Stimulated activated CD4-positive, alpha-beta T cell treated with anti-CD3 and anti-CD28 coated beads, Interleukin-4, amount 100 ng/mL, for 4 hours (primary cell): ENCODE measurements at places on chromosomes 4 and X.

GRCh38 chr4:68349279-68349648 lies 626 bp downstream of the YTHDC1 start:
- no peak for DNase-seq

GRCh38 chr4:945274-946102 lies 13.2 kb downstream of the TMEM175 start:
- DNase-seq = no peak

GRCh38 chr4:4529392-4529791 lies 12.5 kb downstream of the STX18 start:
- no peak for DNase-seq

GRCh38 chrX:11702965-11703631 lies 37.4 kb upstream of the ARHGAP6 start:
- DNase-seq = no peak

GRCh38 chr4:68287704-68288392 lies 42.4 kb upstream of the TMPRSS11B start:
- DNase-seq = no peak

DNA sequence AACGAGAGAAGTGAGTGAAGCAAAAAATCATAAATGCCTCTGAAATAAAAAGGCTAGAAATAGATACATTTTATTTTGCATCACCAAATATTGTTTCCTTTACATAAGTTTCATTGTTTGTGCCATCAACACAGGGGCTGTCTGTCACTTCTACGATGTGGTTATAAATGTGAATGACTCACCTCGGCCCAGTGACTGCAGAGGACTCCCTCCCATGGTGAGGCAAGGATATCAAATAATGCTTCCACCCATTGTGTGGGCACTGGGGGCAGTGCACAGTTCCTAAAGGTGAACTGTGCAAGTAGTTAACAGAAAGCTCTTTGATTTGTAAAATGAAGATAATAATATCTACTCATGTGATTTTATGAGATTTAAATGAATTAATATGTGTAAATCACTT lies 230.3 kb upstream of the NEIL3 start:
- DNase-seq = no peak

DNA sequence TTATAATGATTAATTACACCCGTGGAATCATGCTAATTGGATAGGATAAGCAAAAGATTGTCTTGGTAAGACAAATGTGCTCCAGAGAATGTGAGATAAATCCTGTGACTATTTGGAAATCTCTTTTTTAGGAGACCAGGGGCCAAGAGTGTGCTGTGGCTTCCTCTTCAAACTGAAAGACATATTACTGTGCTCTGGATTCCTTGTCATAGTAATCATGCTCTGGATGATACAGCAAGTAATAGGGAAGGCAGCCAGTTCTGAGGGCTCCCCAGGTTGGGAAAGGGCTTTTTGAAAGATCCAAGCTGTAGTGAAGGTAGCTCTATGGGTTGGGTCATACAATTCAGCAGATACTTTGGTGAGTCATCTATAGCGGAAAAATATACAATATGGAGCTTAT lies 600.5 kb downstream of the PCDH18 start:
- no peak for DNase-seq

- no peak for DNase-seq
Observed at GRCh38 chr4:82728301-82728700, 70.3 kb downstream of the SCD5 start.

DNA sequence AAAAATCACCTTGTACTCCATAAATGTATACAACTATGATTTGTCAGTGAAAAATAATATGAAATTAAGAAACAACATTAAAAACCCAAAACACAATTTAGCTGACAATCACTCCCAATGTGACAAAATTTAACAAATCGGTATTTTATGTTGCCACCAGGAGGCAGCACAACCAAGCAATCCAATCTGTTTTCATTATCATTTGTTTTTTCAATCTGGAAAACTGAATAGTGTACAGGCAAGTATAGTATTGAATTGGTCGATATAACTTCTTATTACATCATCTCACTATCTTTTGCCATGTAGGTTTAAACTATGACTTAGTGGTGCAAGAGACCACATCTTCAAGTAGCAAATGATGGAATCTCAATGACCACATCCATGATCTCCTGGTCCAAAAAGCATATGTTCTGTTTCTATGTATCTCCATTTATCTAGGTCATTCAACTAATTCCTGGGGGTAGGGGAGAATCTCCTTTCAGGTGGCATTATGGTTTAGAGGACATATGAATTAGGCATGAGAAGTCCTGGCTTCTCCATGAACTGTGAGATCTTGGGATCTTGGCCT lies 112.9 kb upstream of the AGA start:
- no peak for DNase-seq

GRCh38 chr4:65623506-65623905 lies 46.8 kb downstream of the EPHA5 start:
- DNase-seq = no peak

GRCh38 chr4:144376866-144377265 lies 236.3 kb upstream of the GYPA start:
- no peak for DNase-seq

- DNase-seq = no peak
Observed at GRCh38 chrX:33989936-33990335, 142.2 kb downstream of the FAM47A start.

DNA sequence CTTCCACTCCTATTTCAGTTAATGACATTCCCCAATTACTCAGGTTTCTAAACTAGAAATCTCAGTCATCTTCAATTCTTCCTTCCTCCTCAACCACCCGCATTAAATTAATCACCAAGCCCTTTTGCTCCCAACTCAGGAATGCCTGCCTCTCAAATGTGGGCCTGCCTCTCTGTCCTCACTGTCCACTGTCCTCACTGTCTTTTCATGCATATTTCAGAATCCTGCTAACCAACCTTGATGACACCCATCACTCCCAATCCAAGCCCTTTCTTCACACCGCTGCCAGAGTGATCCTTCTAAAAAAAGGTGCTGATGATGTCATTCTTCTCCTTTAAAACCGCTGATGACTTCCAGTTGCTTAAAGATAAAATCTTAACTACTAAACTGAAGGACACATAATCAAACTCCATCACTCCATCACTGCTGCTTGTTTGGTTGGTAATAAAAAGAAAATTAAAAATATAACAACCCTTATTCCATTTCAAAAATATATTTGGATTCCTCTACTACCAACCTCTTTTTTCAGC lies 5.1 kb upstream of the APBB2 start:
- no peak for DNase-seq

GRCh38 chr4:5711479-5712184 lies 631 bp downstream of the EVC start:
- no peak for DNase-seq

DNA sequence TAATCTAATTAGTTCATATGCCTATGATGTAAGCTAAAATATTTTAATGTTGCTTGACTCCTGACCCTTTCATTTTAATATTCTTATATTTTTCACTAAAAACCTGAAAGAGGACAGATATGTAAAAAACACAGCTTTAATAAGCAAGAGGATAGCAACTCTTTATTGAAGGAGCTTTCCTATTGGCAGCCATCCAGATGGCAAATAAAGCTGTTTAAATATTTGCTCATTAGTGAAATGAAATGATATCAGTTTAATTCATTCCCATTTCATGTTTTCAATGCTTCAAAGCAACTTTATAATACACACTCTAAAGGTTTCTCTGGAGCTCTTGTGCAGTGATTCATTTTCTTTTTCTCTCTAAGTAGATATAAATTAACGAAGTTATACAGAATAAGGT lies 473.4 kb downstream of the PCDH7 start:
- no peak for DNase-seq

DNA sequence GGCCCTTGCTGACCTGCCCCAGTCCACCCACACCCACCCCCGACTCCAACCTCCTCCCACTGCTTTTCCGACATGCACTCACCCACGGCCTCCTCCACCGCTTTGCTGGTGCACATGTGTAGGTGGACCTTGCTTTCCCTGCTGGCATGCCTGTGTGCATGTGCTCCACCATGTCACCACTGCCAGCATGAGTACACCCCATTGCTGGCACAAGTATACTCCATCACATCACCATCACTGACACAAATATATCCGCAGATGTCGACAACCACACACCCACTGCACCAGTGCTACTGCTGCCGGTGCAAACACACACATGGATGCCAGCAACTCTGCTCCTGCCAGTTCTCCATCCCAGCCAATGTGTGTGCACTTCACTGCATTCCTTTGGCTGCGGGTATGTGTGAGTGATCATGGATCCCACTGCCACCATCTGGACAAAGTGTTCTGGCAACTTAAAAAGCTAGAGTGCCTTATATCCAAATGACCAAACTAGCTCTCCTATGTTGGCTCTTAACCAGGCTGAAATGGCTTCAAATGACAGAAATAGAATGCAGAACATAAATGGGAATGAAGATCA lies 1072.3 kb downstream of the RAPGEF2 start:
- no peak for DNase-seq

DNA sequence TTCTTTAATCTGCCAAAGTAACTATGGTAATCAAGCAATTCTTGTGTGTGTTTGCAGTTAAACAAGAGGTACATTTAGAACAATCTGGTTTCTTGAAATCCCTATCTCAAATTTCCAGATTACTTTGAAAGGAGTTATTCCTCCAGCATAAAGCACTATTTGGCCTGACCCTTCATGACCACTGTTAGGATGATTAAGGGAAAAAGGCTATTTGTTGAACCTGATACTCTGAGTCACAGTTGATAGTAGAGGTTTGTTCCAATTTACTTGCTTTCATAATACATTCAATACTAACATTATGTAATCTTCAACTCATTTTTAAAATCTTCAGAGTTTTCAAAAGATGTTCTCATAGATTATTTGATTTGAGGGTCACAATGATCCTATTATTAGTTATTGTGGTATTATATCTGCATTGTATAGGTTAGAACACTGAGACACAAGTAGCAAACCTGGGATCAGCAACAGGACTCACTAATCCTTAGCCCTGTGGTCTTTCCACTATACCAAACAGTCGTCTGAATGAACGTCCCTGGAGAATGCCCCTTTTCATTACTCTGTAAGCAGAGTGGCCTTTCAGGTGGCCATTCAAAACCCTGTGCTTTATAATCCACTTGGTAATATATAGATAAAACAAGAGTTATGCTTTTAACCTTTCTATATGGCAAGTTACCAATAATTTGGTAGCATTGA lies 8.1 kb upstream of the NDST4 start:
- DNase-seq = no peak

- DNase-seq = no peak
Observed at GRCh38 chrX:17741123-17741511, 3.8 kb downstream of the SCML1 start.
